ENCODE measurements at places on chromosomes 11 and 22.

DNA sequence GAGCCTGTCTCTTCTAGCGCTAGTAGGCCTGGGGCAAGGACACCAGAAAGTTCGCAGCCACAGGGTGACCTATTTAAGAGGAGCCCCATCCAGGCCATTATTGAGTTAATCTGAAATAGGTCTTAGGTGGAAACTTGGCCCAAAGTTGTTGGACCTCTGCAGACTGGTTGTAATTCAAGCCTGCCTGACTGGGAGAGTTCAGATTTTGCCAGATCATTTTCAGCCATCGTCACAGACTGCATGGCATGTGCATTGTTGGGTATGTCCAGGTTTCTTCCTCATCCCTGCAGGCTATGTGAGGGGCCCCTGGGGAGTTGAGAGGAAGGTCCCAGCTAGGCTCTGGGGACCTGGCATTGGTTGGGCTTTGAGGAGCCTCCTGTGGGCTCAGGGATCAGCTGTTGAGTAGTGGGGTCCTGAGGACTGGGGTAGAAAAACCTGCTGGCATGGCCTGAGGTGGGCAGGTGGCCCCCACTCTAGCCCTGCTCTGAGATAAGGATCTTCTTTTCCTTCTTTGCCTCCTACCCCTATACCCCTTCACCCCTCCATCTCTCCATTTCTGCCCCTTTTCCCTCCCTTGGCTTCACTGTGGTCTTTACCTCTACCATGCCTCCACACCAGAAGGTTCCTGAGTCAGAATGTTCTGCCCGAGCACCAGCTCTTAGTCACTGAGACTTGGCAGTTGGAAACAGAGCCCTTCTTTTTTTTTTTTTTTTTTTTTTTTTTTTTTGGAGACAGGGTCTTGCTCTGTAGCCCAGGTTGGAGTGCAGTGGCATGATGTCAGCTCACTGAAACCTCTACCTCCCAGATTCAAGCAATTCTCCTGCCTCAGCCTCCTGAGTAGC lies 112.7 kb downstream of the MORC2 start:
- no peak for DNase-seq

DNA sequence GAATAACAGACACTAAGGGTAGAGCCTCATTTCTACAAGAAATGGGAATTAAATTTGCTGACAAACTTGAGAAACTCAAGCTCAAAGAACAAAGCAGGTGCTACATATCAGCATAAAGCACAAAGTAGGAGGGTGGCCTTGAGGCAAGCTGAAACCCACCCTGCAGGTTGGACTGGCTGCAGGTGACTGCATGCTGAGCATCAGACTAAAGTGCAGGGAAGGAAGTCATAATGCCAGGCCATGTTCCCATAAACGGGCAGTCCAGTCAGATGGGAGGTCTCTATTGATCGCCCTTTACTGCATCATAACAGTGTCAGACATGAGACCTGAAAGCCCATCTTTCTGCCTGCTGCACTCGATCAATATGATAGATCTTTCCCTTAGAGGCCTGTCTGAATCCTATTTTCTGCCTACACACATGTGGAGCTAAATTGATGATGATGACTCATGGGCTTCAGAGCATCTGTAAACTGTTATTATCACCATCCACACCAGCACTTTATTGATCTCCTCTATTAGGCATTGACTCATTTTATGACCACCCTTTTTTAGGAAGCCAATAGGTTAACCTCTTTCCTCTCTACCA lies 224.5 kb upstream of the DDI1 start:
- no peak for DNase-seq

DNA sequence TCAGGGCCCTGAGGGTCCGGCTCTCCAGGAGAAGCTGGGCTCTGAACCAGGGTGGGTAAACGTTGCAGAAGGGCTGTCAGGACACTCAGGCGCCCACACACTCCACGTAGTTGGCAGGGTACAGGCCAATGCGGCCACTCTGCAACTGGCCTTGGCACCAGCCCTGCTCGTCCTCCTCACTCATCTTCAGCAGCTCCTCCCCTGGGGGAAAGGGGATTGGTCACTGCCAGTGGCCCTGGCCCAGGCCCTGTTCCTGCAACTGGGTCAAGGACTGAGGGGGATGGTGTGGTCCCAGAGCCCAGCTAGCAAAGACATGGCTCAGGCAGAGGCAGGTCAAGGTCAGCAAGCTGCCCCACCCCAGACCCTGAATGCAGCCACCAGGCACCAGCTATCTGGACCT lies 1.2 kb upstream of the ARFGAP2 start:
- no peak for DNase-seq

DNA sequence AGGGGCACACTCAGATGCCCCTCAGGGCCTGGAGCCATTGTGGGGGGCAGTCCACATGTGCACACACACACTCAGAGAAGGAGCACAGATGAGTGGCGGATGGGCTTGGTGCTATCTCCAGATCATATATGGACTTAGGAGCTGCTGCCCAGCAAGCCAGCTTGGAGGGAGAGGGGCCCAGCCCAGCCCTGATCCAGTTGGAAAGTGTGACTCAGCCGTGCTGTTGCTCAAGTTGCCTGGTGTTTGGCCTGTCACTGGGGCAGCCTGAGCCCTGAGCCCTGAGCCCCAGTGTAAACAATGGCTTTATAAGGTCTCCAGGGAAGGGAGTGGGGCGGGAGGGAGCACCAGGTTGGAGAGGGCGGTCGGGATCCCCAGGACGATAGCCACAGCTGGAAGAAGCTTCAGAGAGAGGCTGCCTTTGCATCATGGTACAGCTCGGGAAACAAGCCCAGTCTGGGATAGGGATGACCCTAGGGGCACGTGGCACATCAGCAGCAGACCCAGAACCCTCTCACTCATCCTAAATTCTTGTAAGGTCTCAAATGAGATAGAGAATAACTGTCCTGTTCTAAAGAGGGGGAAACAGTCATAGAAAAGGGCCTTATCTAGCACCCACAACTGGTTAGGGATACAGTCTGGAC lies 4.8 kb downstream of the SELENOM start:
- DNase-seq = no peak

DNA sequence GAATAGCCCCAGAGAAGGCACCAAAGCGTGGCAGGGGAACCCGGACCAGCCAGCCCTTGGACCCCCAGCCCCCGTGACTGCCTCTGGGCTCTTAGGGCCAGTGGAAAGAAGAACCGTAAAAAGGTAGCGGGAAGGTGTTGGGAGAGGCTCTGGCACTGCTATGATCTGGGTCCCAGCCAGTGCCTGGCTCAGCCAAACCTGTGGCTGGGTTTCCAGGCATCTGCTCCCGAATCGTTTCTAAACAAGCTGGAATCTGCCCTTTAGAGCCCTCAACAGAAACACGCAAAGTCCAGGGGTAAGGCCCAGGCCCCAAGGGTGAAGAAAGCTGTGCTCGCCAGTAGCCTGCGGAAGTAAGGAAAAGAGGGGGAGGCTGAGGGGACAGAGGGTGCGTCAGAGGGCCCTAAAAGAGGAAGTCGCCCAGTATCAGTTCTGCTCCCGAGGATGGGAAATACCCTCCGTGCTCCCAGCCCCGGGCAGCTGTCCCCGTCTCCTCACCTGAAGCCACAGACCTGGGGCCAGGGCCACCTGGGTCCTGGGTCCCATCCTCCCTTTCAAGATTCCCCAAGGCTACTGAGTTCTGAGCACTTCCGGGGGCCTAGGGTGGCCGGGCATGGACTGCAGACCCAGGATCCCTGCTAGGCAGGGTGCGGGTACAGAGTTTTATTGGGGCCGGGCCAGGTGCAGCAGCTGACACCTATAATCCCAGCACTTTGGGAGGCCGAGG lies 24.7 kb downstream of the IL10RA start:
- DNase-seq = no peak
